ENCODE measurements at places on chromosomes 6 and 20.
A peak's percentile ranks its signal among the peaks of the same experiment; 100 is the strongest.

- DNase-seq, result no peak
Observed at GRCh38 chr6:36340618-36341454, 4.1 kb upstream of the BNIP5 start.

- DNase-seq, result peak; percentile 54
Observed at GRCh38 chr6:138250513-138251247, 32.4 kb upstream of the PBOV1 start.

DNA sequence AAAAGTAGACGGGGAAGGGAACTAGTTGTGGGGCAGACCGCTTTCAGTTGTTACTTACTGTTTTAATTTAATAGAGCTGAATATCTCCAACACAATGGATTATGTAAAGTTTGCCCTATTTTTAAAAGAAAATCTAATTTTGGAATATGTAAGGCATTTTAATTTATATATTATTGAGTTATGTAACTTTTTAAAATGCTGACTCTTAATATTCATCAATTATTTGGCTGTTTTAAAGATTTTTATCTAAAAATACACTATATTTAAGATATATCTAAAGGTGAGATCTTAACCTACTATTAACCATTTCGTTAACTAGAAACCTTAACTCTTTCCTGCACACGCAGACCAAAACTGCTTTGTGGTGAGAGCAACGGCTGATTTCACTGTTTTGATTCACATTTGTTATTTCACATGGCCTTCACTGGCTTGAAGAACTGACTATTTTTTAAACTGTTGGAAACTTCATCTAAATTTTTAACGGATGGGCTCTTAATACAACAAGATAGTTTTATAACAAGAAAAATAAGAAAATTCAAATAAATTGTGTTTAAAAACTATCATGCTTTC lies 87.9 kb downstream of the HUS1B start:
- DNase-seq, result no peak

DNA sequence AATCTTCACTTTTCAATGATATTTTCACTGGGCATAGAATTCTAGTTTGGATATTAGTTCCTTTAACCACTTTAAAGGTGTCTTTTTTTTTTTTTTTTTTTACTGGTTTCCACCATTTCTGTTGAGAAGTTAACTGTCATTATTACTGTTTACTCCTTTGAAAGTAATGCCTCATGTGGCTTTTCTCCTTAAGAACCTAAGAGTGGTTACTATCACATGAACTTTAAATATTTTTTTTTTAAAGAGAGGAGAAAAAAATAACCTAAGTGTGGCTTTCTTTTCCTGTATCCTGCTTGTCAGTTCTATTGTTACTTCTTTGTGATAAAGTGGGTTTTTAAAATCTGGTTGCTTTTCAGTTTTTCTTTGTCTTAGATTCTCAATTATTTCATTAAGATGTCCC lies 229.5 kb downstream of the CDH26 start:
- DNase-seq, result no peak

- DNase-seq, result peak; percentile 82
Observed at GRCh38 chr6:132391391-132392269, 9.6 kb downstream of the MOXD1 start.

GRCh38 chr6:87071683-87072082 lies 23.2 kb downstream of the CGA start:
- DNase-seq, result no peak

DNA sequence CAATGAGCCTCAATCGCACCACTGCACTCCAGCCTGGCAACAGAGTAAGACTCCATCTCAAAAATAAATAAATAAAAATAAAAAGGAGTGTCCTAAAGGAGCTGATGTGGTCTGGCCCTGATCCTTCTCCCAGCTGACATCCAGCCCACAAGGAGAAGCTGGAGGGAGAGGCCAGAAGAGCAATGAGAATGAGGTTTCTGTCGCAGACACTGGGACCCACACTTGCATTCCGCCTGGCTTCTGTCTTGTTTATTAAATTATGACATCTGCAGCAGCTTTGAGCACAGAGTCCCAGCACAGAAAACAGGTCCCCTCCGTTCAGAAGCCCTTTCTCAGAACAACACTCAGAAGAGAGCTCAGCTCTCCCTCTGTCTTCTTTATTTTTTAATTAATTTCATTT lies 10.3 kb upstream of the E2F1 start:
- DNase-seq, result no peak

- no peak for DNase-seq
Observed at GRCh38 chr6:114312931-114313330, 29.9 kb downstream of the HS3ST5 start.

- DNase-seq, result no peak
Observed at GRCh38 chr6:15374119-15374518, 128.2 kb downstream of the JARID2 start.

DNA sequence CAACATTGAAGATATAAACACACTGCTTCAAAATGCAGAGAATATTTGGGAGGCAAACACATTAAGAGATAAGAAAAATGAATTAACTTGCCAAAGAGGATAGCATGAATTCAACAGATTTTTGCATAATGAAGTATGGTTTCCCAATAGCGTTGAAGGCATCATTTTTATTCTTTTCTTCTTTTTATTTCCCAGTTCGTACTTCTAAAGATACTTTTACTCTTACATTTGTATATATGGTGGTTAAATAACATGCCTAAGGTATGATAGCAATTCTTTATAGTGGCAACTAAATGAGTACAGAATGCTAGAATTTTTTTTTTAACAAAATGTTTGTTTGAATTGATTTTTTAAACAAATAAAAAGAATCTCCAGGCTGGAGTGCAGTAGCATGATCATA lies 473.4 kb upstream of the MARCKS start:
- DNase-seq, result no peak

- no peak for DNase-seq
Observed at GRCh38 chr6:144617708-144618107, 332.6 kb downstream of the UTRN start.

DNA sequence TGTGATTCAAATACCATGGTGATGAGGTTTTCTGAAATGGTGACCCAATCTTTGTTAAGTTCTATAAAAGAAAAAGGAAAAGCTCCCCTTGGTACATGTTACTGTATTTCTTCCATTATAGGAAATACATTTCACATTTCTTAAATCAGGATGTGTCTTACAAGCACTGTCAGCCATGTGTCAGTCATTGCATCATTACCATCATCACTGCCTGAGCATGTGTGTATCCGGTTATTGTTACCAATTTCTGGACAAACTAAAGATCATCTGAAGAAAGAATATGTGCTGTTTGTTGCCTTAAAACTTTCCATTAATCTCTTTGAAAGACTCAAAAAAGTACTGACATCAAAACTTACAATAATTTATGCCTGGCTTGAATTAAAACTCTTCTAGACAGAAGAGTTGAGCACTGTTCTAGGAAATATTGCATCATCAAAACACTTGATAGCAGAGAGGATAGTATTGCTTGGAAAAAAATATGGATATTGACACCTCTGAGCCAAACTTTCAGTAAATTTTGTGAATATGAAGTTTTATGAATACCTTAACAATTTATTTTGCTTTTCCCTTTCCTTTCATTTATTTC lies 7.1 kb upstream of the TSPYL1 start:
- DNase-seq, result no peak

- DNase-seq, result no peak
Observed at GRCh38 chr6:9131201-9131600, 695.9 kb upstream of the SLC35B3 start.

- DNase-seq, result no peak
Observed at GRCh38 chr20:6173481-6173880, 50.7 kb upstream of the FERMT1 start.

- DNase-seq, result no peak
Observed at GRCh38 chr6:94443701-94444100, 1024.3 kb upstream of the EPHA7 start.

DNA sequence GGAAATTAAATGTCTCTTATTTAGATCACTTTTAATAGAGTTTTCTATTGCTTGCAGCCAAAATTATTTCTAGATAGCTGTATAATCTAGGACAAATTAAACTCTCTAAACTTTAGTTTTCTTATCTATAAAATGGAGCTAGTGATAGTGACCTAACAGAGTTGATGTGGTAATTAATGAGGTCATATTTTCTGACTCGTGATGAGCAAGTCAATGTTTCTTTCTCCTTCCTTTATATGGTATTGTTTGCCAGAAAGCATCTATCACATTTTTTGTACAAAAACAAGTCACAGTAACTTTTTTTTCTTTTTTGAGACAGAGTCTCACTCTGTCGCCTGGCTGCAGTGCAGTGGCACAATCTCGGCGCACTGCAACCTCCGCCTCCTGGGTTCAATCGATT lies 267.7 kb downstream of the FARS2 start:
- no peak for DNase-seq

DNA sequence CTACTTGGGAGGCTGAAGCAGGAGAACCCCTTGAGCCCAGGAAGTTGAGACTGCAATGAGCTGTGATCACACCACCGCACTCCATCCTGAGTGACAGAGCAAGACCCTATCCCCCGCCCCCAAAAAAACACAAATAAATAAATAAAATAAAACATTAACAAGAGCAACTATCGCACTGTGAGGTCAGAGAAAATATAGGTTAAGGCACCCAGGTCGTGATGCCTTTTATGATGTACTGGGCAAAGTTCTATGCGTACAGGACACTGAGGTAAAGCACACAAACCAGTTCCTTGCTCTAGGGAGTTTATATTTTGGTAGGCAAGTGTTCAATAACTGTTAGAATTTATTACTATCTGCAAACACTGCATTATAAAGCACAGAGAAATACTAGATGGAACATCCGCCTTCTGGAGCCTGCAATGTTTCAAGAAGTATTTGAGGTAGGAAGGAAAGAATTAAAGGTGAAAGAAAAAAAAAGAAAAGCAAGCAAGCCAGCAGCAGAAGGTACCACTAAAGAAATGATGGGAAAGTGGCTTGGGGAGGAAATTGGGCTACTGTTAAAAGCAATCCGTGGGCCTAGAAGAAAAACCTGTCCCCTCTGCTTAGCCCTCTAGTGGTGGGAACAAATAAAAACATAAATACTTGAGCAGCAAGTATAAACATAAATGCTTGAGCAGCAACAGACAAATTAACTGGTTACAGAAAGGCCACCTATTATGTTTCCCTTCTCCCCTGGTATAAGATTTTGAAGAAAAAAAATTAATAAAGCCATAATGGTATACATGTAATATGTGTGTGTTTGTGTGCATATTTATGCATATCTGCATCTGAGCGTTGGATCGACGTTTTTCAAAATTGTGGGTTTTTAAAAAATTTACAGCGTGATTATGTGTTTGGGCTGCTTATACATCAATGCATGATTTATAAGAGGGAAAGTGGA lies 128.0 kb downstream of the PHACTR1 start:
- no peak for DNase-seq

DNA sequence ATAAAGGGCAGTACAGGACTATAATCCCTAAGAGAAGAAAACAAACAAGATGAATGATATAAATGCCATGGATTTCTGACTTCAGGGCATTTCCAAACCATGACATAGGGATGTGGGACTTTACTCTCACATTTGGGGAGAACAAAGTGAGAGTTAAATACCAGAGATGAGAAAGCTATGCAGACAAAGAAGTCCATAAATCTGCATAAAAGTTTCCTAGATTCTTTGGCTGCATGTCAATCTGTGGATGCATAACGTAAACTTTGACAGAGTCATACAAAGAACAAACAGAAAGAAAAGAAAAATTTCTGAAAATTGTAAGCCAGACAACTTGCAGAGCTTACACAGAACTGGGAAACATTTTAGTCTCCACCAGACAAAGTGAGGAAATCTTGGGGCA lies 11.7 kb downstream of the EPM2A start:
- DNase-seq, result no peak

DNA sequence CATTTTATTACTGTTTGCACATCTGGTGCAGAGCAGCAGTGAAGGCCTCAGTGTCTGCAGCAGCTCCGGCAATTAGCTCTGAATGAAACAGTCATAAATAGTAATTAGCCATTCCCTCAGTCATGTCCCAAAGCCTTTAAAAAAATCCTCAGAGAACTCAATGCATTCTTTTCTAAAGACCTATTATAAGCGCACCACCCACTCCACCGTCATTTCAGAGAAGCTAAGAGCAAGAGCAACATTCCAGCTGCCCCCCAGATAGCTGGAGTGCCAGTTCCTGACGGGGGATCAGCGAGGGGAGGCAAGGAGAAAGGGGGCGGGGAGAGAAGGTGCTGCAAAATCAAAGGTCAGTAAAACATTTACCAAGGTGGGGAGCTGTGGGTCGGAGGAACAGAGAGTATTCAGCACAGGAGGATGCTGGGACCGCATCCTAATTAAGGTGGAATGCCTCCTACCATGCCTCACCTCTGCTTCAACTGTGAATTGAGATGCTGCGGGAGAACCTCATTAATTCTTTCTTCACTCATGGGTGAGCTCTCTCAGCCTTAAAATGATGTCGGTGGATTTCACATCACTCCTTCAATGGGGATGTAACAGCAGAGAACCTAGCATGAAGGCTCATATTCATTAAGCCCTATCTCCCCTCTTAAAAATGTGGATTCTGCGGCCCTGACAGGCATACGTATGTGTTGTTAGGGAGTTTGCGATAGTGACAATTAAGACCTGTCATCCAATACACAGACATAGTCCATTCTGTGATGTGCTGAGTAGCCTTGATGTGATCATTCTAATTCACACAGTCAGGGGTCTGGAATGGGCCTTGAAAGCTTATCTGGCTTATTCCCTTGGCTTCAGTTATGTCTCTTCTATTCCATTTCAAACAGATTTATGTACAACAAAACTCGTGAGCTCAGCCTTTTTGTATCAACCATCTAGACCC lies 469.5 kb upstream of the NRSN1 start:
- DNase-seq, result peak; percentile 23

DNA sequence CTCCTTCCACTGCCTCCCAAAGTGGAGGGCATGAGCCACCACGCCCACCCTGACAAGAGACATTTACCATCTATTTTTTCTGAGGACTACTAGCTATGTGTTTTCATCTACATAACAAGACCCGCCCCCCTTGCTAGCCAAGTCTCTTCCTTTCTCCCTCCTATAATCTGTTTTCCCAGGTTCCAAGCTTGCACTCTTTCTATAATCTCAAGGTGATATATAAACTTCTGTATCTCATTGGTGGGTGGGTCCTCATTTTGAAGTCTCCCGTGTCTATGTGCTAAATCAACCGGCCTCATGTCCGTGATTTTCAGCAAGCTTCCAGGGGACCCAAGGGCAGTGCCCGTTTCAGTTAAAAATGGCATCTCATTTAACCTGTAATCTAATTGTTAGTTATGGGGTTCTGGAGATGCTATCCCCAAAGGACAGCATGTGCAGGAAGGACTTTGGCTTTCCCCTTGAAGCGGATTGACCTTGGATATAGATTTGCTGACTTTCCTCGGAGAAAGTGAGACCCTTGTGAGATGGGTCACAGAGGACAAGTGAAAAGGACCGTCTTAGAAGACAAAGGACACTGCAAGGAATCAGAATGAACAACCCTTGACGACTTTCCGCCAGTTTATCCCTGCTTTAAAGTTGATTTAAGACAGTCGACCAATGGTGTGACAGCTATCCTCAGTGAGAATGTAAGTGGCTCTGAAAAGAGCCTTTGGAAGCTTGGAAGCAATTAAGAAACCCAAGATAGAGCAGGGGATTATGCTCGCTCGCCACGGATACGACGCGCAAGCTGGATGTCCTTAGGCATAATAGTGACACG lies 22.4 kb downstream of the OR2B2 start:
- DNase-seq, result no peak

DNA sequence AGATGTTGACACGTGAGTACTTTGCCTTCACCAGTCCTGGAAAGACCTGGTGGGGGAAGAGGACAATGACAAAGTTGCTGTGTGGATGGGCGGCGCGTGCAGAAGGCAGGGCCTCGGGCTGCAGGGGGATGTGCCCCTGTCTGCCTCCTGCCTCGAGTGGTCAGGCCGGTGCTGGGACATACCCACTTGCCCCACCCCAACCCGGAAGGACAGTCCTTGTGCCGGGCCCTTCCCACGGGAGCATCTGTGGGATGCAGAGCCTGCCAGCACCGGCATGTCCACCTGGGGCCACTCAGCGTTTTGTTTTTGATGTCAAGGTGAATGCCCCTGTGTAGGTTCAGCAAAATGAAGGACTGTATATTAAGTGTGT lies 60.5 kb upstream of the BHLHE23 start:
- DNase-seq, result no peak

Measured in fibroblast of skin of left quadriceps (primary cell).